Pulmonary artery endothelial cell (primary cell): ENCODE measurements at places on chromosomes 5 and 9. TPM values are rescaled to one million over a fixed set of nuclear protein-coding genes. Genes with fewer than 3 reads are reported as not detected.

FIBCD1 gene
- total RNA-seq, result not detected in 2 replicates

PTGER4 gene
- total RNA-seq, result 39.1 and 107 TPM in 2 replicates

ST6GALNAC4 gene
- total RNA-seq, result 62.0 and 69.0 TPM in 2 replicates

GRCh38 chr9:37715260-37715659 lies 38.3 kb upstream of the TRMT10B start:
- no peak for DNase-seq

GRCh38 chr5:17772232-17772631 lies 138.0 kb downstream of the TAF11L14 start:
- no peak for DNase-seq

GRCh38 chr5:105503950-105504349 lies 1941.4 kb upstream of the NUDT12 start:
- no peak for DNase-seq

DNA sequence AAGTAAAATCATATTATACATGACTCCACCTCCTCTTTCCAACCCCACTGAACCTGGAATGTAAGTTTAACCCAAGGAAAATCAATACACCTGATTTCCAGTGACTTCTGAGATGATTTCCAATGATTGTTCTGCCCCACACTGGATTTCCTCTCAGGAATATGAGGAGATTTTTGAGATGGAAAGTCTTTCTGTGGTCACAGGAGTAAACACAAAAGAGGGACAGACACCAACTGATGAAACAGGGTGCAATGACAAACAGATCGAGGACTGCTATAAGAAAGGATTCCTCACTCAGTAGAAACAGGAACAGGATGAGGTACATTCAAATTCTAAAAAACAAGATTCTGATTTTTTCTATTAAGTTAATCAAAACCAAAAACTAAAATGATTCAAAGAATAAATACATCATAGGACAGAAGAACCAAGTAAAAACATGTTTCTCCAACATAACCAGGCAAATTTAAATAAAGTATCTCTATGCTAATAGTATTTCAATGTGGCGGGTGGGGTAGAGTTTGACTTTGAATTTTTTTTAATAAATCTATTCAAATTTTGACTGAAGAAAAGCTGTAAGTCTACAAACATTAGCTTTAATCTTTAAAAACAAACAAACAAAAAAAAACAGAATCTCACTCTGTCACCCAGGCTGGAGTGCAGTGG lies 42.1 kb downstream of the DTWD2 start:
- DNase-seq, result no peak

DNA sequence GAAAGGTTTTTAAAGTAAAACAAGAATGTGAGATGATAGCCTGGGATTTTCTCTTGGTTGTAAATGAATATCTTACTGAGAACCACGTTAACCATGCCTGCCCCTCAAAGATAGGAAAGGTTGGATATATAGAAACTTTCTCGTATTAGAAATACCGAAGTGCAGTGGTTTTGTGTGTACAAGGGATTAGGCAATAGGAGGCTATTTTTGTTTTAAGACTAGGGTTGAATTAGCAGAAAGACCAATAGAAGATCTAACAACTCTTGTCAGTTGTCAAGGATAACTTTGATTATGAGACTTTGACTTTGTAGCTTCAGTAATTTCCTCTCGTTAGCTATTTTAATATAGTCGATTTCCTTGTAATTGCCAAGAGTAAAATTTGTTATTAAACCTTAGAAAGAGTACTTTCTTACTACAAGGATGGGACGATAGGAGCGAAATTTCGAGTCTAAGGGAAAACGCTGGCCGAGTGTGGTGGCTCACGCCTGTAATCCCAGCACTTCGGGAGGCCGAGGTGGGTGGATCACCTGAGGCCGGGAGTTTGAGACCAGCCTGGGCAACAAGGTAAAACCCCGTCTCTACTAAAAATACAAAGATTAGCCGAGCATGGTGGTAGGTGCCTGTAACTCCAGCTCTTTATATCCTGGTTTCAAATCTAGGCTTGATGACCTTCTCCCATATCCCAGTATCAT lies 838 bp downstream of the POLK start:
- DNase-seq, result no peak

DNA sequence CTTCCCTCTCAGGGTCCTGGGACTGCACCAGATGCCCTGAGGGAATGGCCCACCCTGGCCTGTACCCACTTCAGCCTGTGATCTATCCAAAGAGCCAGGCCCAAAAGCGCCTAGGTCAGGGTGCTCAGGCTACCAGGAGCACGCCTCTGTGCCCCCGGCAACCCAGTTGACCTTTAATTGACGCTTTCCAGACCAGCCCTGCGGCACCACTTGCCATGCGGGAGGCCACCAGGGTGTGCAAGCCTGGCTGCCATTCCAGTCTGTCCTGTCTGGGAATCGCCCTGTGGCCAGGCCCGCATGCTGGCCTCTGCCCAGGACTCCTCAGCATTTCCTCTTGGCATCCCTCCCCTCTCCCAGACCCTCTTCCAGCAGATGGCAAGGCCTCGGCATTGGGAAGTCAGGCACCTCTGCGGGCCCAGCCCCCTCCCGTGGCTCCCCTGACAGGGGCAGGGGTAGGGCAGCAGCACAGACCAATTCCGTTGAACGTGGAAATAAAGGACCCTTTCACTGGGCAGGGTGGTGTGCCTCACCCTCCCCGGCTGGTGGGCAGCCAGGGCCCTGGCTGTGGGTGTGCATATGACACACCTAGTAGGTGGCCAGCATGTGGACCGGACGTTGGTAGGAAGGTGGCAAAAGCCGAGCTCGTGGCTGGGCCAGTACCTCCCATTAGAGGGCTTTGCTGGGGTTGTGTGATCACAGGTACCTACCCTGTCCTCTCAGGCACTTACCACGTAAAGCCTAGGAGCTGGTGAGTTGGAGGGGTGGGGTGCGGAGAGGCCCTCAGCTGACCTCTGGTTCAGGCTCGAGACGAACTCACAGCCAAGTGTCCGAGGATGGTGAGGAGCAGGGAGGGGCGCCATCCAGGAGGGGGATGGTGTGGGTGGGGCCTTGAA lies 3.5 kb upstream of the AIF1L start:
- DNase-seq, result no peak

DNA sequence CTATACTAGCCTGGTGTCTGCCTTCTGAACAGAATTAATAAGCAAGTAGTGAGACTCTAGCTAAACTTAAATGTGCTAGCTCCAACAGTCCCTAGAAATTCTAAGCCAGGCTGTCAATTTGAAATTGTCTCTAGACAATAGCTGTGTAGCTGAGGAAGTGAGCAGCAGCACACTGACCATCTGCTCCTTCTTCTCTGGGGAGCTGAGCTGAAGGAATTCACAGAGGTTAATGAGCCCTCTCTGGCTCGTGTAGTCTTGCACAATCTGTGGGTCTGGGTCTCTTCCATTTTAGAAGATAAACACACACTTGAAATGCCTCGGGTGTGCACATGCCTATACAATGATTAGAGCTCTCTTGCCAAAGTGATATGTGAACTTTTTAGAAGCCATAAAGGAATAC lies 63.5 kb upstream of the BARX1 start:
- no peak for DNase-seq

GRCh38 chr5:91434348-91434747 lies 51.2 kb upstream of the ARRDC3 start:
- no peak for DNase-seq
